Kidney (tissue), 22 donors: ENCODE measurements at places on chromosomes 4 and X. TPM values are rescaled to one million over a fixed set of nuclear protein-coding genes. Genes with fewer than 3 reads are reported as not detected.

The FOXR2 gene
- not detected for total RNA-seq

The GCNA gene
- total RNA-seq = 2.7 TPM

DNA sequence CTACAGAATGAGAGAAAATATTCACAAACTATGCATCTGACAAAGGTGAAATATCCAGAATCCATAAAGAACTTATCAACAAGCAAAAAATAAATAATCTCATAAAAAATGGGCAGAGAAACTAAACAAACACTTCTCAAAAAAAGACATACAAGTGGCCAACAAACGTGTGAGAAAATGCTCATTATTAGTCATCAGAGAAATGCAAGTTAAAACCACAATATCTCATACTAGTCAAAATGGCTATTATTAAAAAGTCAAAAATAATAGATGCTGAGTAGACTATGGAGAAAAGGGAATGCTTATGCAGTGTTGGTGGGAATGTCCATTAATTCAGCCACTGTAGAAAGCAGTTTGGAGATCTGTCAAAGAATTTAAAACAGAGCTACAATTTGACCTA, 533.3 kb downstream of the TMA16 start:
- no peaks in the 10 kb centered on the region for H3K4me1 ChIP-seq
- no peaks in the 10 kb centered on the region for H3K36me3 ChIP-seq
- no peak for DNase-seq
- no peak overlapping the region for H3K27ac ChIP-seq

- no peaks in the 10 kb centered on the region for H3K4me1 ChIP-seq
- H3K27ac ChIP-seq = no peak overlapping the region
- no peak for DNase-seq
- H3K36me3 ChIP-seq = no peaks in the 10 kb centered on the region
- no peak overlapping the region for H3K4me3 ChIP-seq
Observed at GRCh38 chr4:81459228-81459627, 12.5 kb downstream of the RASGEF1B start.

GRCh38 chr4:41722181-41722580, 26.3 kb downstream of the PHOX2B start:
- no peak overlapping the region for H3K27ac ChIP-seq
- no peaks in the 10 kb centered on the region for H3K4me1 ChIP-seq
- H3K36me3 ChIP-seq = no peaks in the 10 kb centered on the region
- no peaks in the 10 kb centered on the region for H3K27me3 ChIP-seq
- DNase-seq = no peak
- no peak overlapping the region for H3K4me3 ChIP-seq

DNA sequence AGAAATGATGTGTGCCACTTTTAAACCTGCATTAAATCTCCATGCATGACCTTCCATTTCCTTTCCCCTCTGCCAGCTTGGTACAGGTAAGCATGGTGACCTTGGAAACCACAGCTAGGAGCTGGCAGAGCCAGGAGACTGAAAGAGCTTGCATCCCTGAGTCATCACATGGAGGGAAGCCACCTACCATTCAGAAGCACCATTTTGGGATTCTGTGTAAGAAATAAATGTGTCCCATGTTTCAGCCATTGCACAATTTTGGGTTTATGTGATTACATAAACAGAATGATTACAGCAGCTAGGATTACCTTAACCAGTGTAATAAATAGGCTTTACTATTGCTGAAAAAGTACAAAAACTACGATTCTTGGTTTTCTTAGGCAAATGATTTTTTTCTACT, 17.3 kb upstream of the CCDC149 start:
- H3K27ac ChIP-seq = no peak overlapping the region
- no peak overlapping the region for H3K4me3 ChIP-seq
- H3K27me3 ChIP-seq = no peaks in the 10 kb centered on the region
- DNase-seq = no peak
- H3K4me1 ChIP-seq = no peaks in the 10 kb centered on the region
